Cerebellum (tissue), 4 donors: ENCODE measurements at places on chromosomes 1 and 21.

DNA sequence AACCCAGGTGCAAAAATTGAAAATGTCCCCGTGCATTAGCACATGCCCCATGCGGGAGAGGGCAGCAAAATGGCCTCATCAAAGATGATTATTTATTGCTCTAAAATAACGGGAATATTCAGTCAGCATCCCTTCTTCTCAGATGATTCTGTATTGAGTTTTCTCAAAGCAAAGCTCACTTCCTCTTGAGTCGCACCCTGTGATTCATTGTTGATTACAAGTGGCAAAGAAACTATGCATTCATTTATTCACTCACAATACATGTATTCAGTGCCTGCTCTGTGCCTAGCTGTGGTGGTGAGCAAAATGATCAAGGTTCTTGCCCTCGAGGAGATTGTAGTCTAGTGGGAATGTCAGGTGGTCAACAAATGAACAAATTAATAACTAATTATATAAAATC is 226.0 kb upstream of the KAZN start:
- no peak for DNase-seq

GRCh38 chr1:8061210-8061609 is 35.1 kb upstream of the ERRFI1 start:
- DNase-seq: no peak

DNA sequence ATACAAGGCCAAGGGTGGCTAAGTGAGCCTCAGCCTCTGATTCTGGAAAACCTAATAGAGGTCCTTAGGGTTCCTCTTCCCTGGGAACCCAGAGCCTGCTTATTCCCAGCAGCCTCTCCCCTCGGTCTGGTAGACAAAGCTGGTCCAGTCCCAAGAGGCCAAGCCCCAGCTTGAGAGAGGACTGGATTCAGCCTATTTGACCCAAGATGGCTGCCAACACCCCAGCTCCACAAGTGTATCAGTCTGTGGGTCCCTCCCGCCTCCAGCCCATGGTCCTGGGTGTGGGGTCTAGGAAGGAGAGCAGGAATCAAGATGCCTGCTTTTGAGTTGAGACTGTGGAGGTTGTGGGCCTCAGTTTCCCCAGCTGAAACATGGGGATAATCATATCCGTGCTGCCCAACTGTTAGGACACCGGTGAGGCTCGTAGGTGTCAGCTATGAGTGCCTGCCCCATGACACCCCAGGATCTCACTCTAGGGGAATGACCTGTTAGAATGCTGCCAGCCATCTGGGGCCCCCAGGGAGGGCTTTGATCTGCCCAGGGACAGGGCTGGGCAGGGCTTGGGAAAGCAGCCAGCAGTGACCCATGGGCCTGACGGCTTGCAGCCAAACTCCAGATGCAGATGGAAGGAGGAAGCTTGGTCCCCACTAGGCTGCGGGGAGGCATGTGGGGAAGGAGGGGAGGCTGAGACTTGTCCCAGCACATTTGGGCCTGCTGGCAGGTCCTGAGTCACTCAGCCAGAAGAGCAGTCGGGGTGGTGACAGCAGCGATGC is 45.4 kb downstream of the NUAK2 start:
- DNase-seq: no peak

- no peak for DNase-seq
Measured at GRCh38 chr1:35592991-35593769, 20.1 kb downstream of the TFAP2E start.

DNA sequence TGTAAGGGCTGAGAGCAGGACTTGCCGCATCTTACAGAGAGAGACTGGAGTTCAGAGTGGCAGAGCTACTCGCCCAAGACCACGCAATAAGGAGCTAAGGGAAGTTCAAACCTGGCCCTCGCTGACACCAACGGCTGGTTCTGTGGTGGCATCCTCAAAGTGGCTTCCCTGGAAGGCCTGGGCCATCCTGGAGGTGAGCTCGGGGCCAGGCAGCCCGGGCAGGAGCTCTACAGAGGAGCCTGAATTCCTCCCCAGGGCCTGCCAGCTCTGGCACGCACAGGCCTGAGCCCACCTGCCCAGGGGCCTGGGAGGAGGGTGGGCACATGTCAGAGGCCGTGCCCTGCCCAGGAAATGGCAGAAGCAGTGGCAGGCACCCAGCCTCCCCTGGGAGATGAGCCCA is 68.6 kb downstream of the MEGF6 start:
- no peak for DNase-seq

GRCh38 chr1:87812871-87813577 is 484.3 kb downstream of the LMO4 start:
- DNase-seq: no peak

- no peak for DNase-seq
Measured at GRCh38 chr1:186502087-186502486, 41.2 kb upstream of the PDC start.

DNA sequence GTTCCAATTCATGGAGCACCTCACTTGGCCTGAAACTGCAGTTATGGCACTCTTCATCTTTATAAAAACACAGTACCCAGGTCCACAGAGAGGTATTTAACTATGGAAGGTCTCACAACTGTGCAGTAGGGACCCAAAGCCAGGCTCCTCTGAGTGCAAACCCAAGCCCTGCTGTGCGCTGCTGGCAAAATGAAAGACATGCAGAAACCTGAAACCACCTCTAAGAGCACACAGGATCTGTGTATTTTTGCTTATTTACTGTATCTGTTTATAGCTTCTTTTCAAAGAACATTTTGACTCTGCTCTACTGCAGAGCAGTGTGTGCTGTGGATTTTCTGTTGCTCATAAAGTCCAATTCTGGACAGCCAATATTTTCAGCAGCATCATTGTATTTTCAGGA is 166.6 kb downstream of the DSCAM start:
- no peak for DNase-seq

- DNase-seq: no peak
Measured at GRCh38 chr1:154951901-154952657, 3.8 kb downstream of the PBXIP1 start.

DNA sequence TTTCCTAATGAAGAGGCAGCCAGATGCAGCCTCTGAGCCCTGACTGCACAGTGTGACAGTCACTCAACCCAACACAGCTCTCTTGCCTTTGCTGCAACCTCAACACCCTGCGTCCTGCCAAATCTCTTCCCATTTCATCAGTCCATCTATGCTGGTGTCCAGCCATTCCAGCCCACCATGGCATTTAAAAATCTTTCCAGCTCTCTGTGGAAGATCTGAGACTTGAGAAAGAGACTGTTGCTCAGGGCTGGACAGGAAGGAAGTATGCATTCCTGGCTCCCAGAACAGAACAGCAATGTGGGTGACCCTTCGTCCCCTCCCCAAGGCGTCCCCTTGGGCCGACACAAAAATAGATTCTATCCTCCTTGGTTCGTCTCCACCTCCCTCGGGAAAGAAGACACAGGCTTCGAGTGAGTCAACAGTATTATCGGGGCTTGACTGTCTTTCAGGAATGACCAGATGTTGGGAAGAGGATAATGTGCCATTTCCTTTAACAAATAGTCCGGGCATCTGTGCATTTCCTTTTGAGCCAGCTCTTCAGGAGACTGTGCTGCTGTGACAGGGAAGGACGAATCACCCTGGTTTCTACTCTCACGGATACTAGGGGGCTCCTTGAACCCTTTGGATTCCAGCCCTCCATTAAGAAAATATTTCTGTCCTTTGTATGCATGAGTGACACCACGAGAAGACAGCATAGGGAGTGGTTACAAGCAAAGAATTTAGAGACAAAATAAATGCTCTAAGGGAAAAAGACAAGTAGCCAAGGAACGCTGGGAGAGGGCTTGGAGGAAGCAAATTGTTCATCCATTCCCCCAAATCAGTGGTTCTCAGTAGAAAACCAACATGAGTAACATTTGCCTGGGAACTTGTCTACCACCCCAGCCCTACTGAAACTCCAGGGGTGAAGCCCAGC is 111.4 kb upstream of the CDC42BPA start:
- DNase-seq: no peak

DNA sequence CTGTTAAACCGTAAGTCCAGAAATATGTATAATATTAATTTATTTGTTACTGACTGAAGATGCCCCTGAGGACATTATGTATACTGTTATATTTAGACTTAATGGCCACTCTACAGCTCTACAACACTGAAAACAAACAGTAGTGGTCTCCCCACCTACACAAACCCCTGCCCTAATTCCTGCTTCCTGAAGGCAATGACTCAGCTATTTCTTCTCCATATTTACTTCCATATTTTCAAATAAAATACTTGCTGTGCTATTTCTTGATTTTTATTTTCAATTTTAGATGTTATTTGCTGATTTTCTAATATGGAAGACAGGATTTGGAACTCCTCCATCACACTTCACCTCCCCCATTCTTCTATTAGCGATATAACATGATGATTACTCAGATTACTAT is 97.6 kb downstream of the PCNX2 start:
- DNase-seq: no peak

- DNase-seq: no peak
Measured at GRCh38 chr21:25859235-25859929, 124.6 kb downstream of the GABPA start.
